ENCODE measurements at places on chromosomes 1 and 21.

DNA sequence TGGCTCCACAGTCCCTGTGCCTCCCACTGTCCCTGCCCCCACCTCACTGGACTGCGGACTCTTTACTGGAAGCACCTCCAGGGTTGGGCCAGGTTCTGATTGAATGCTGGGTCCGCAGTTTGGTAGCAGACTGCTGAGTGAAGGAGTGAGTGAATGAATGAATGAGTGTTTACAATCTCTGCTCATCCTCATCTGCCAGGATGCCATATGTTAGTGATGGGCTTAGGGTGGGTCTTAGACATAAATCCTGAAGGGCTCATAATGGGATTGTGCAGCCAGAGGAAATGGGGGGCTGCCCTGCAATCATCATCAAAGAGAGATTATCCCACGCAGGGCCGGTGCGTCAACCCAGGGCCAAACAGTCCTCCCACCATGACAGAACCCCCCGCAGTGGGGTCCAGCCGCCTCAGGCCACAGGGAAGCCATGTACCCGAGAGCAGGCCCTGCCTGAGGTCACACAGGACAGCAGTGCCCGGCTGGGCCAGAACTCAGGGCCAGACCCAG is 26.1 kb downstream of the SLC1A7 start:
- no peak for DNase-seq

- DNase-seq: no peak
Observed at GRCh38 chr1:43830802-43831201, 102.8 kb upstream of the ARTN start.

DNA sequence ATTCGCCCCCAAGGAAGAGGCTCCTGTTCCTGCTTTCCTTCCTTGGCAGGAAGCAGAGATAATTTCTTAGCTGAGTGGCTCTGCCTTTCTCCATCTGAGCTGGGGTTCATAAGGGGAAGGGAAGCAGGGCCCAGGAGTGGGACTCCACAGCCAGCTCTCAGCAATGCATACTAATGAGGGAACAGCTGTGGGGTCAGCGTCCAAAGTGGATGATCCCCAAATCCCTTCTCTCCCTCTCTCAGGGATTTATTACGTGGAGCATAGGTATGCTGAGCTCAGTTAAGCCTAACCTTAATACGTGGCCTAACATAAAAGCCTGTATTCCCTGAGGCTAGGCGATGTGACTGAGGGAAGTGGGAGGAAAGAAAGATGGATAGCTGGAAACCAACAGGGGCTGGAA is 87.3 kb upstream of the CTTNBP2NL start:
- DNase-seq: no peak

DNA sequence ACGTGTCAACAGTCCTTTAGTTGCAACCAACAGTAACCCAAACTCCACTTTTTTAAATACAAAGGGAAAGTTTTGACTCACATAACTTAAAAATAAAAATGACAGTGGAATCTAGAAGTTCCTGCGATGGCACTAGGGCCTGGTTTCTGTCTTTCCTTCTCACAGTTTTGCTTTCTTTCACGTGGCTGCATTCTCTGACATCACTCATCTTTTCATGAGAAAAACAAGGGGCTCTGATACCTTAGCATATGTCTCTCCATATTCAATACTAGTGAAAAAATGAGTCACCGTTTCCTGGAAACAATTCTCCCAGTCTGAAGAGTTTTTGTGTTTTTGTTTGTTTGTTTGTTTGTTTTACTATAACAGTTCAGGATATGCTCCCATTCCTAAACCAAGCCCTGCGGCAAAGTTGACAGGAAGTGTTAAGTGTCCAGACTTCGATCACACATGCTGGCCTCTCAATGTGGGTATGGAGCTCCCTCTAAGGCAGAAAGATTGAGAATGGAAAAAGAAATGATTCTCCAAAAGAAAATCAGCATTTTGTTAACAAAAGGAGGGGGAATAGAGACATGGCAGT is 483.3 kb downstream of the TTLL7 start:
- no peak for DNase-seq

DNA sequence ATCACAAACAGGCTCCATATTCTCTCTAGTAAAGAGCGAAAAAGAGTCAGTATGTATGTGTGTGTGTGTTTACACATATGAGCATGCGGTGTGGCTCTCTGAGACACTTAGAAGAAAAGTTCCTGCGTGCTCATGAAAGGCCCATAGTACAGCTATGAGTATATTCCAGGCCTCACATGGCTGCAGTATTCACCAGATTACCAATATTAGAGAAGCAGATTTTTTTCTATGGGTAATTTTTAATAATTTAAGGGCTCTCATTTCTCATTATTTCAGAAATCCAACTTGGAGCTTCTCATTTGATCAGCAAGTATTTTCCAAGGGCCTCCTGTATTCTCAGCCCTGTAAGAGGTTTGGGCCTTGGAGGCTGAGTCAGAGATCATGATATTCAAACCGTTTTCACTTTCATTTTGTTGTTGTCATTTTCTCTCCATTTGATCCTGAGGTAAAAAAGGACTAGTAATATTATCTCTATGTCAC is 232.9 kb upstream of the SGIP1 start:
- DNase-seq: peak; percentile 65

- DNase-seq: no peak
Observed at GRCh38 chr1:51264451-51264850, 28.4 kb downstream of the RNF11 start.

Measured in CD4-positive, alpha-beta T cell treated with Interleukin-2 at 100 ng/mL for 4 hours (primary cell).